ENCODE measurements at places on chromosomes 12 and 14.

GRCh38 chr12:18428416-18428815, 167.1 kb downstream of the PIK3C2G start:
- no peak for DNase-seq

DNA sequence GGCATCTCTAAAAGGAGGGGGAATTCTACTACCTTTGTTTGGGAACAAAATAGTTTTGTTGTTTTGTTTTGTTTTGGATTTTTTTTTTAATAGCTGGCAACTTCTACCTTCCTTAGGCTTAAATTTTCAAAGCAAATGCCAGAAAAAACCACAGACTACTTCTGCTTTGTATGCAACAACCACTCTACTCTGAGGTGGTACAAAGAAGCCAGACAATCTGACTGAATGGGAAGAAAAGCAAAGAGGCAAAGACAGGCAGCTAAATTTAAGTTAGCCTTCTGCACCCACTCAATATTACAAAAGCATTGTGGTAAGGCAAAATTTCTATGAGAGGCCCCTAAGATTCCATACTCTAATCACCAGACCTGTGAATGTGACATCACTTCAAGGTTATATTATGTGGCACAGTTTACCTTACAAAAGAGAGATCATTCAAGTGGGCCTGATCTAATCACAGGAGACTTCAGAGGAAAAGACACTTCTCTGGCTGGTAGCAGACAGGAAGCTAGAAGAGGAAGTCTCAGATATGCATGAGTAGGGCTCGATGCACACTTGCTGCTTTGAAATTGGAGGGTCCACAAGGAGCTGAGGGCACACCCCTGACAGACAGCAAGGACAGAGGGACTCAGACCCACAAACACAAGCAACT, 566.6 kb downstream of the RPS29 start:
- DNase-seq, result no peak

DNA sequence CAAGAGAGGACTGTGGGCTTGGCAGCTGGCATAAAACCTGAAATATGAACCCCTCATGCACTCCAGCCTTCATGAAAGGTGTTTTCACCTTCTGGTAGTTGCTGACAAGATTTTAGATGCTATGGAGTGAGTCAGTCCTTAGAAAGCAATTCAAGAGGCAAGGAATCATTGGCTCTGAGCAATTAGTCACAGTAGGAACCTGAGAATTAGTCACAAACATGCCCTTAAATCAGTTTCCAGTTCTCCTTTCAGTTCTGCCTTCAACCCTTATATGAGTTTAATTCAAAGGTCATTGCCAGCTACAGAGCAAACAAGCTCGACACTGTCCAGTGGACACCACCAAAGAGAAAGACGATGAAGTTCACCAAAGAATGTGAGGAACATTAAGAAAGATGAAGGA, 472.3 kb downstream of the GLT1D1 start:
- DNase-seq, result no peak

GRCh38 chr14:76168531-76168930, 16.8 kb downstream of the GPATCH2L start:
- DNase-seq, result no peak

DNA sequence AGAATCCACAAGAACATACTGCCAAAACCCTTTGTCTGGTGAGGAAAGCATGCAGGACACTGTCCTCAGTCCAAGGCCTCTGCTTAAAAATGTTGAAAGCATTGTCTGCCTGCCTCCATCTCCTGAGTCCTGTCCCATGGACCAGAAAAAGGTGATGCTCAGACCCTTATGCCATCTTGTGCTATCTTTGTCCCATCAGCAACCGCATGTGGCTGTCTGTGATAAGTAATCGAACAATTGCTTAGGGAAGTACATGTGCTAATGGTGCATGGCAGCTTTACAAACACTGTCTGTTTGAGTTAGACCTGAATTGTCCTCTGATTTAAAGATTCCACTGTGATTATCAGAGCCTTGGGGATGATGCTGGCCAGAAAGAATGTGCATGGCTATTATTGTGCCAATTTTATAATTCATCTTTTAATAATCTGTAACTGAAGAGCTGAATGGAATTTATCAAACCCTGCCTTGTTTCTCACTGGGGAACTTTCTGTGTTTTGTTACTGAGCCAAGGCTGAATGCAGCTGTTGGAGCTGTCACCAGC, 177.5 kb downstream of the DACT1 start:
- DNase-seq, result no peak

- no peak for DNase-seq
These were observed 109.5 kb downstream of the FOXG1 start for GRCh38 chr14:28875934-28876571.

GRCh38 chr12:131422187-131422520, 288.7 kb upstream of the SFSWAP start:
- DNase-seq, result no peak

DNA sequence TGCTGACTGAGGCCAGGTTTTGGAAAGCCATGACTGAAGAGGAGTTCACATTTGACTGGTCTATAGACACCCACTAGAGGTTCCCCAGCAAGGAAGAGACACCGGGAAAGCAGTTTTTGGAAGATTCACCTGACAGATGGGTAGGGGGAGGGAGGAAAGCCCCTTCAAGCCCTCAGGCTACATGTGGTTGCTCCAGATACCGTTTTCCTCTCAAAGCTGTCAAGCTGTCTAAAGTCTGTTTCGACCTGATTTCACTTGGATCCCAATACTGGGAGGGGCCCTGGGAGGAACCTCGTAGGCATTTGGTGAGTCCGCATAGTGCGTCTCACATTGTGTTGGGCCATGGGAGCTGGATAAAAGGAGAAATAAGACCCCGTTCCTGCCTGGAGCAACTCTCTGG, 1.7 kb upstream of the LRP1 start:
- no peak for DNase-seq

DNA sequence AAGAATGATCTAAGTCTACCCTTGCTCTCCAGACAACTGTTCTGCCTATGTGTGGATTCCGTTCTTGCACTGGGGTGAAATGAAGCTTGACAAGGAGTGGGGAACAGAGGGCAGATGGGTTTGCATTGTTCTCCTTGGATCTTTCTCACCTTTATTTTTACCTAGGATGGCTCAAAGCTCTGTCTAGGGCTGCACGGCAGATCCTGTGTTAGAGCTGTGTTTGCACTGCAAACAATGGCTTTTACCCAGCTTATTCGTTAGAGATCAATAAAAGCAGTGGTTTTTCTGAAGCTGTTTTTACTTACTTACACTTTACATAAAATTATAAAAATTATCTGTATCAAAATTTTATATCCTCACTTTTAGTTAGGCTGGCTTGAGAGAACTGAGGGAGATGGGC, 105.1 kb downstream of the LRIG3 start:
- DNase-seq, result no peak

DNA sequence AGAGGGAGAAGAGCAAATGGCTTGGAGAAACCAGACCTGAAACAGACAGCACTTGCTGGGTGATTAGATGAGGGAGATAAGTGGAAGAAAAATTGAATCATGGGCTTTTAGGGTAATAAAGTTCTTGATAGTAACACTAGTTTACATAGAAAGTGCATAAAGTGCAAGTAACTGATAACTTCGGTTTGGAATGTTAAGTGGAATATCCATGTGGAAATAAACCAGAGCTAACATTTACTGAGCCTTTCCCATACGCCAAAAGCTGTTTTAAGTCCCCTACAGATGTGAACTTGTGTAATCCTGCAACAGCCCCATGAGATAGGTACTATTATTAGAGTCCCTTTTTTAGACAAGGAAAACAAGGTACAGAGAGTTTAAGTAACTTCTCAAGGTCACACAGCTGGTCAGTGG, 77.1 kb upstream of the NUDT4 start:
- no peak for DNase-seq

- no peak for DNase-seq
These were observed 4.5 kb downstream of the MYO1H start for GRCh38 chr12:109352184-109352583.

GRCh38 chr14:100290607-100291304, 15.5 kb downstream of the SLC25A29 start:
- DNase-seq, result no peak

DNA sequence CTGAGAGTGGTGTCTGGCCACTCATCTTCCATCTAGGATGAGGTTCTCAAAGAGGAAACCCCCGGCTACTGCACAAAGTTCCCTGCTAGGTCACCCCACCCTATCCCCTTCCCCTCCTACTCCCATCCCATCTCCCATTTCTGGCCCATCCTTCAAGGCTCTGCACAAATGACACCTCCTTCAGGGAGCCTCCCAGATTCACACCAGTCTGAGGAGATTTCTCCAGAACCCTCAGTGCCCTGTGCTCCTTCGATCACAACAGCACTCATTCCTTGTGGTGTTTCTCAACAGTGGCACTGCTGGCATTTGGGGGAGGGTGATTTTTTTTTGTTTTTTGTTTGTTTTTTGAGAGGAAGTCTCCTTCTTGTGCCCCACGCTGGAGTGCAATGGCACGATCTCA, 2.9 kb downstream of the CAMKK2 start:
- DNase-seq, result no peak

GRCh38 chr14:103699901-103700752, 15.1 kb downstream of the XRCC3 start:
- DNase-seq, result no peak

DNA sequence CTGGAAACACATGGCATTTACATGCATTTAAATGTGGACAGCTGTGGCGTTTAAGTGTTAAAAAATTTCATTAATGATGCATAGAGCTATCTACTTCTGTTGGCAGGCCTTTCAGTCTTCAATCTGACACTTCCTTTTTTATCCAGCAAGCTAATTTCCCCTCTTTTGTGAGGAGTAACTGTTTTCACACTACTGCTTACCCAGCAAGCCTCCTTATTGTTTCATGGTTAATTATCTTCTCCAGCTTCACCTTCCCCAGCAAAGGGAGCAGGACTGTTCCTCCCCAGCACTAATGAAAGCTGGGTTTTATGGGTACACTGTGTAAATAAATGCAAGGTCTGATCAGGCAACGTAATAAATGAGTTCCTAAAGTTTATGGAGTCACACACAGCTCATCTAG, 129.4 kb upstream of the NPAS3 start:
- no peak for DNase-seq

GRCh38 chr12:108181095-108181454, 52.0 kb downstream of the WSCD2 start:
- DNase-seq, result no peak

DNA sequence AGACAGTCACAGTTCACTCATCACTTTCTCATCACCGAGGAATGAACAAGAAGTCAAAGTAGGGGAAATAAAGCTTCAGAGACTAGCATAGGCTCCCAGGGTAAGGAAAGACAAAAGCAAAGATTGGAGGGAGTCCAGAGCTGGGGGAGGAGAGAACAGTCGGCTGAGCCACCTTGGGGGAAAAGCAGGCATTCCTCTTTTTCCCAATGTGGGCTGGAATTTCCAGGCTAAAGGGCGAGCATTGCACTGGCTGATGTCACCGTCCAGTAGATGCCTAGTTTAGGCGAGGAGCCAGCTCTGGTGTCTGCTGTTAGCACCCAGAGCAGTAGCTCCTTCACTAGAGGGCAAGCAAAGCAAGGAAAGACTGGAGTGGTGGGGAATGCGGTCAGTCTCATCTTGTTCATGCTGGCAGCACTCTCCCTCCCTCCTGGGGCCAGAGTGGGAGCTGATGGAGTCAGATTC, 8.5 kb upstream of the KRT75 start:
- DNase-seq, result no peak

Measured in stimulated activated CD8-positive, alpha-beta memory T cell treated with anti-CD3 and anti-CD28 coated beads, Interleukin-2, amount 100 ng/mL, for 1 hour (primary cell).